H9 (cell line): ENCODE measurements at places on chromosomes 7 and 10. TPM values are rescaled to one million over a fixed set of nuclear protein-coding genes. Genes with fewer than 3 reads are reported as not detected.

PPP1R9A gene
- 17.0 and 17.3 TPM in 2 replicates for total RNA-seq

- H3K4me3 ChIP-seq, result no peak overlapping the region
- no peak overlapping the region for H3K27ac ChIP-seq
- no peak for DNase-seq
- no peaks in the 10 kb centered on the region for H3K4me1 ChIP-seq
Measured at GRCh38 chr10:121134711-121135110, 283.5 kb downstream of the WDR11 start.

TAS2R41 gene
- total RNA-seq, result not detected in 2 replicates

- no peaks in the 10 kb centered on the region for H3K36me3 ChIP-seq
- H3K27me3 ChIP-seq, result no peaks in the 10 kb centered on the region
- no peak overlapping the region for H3K4me3 ChIP-seq
- no peak overlapping the region for H3K27ac ChIP-seq
Measured at GRCh38 chr10:86393362-86393761, 26.8 kb upstream of the GRID1 start.

GPR22 gene
- not detected in 2 replicates for total RNA-seq
